ENCODE measurements at places on chromosomes 6 and 20.

- DNase-seq = peak; percentile 72
Measured at GRCh38 chr20:14055127-14055742, 59.9 kb downstream of the MACROD2 start.

DNA sequence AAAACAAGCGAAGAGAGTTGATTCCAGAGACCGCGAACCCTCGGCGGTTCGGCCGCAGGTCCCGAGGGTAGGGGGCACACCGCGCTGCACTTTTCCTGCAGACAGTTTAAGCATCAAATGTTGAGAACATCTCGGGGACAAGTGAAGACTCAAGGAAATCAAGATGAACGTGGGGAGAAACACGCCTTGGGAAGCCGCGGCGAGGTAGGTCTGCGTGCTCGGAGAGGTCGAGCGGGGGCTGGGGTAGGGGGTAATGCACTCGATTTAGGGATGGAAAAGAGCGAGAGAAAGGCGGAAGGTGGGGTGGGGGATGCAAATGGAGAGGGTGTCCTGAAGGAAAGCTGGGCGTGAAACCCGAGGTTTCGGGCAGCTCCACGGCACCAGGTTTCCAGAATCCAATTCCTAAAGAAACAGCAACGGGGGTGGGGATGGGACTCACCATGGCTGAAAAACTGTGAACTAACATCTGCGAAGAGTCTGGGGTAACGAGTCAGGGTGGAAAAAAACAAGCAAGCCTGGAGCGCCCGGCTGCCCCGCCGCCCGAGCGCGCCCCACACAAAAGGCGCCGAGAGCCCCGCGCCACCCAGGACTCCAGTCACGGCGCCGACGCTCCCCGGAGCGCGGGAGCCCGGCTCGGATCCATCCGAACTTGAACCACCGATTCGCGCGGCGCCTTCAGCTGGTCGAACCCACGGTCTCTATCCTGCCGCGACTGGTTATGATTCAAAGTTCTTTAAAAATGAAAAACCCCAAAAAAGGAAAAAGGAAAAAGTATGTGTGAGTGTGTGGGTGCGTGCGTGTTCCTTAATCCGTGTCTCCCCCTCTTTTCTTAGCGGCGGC is 3.5 kb downstream of the TFAP2A start:
- DNase-seq = no peak

DNA sequence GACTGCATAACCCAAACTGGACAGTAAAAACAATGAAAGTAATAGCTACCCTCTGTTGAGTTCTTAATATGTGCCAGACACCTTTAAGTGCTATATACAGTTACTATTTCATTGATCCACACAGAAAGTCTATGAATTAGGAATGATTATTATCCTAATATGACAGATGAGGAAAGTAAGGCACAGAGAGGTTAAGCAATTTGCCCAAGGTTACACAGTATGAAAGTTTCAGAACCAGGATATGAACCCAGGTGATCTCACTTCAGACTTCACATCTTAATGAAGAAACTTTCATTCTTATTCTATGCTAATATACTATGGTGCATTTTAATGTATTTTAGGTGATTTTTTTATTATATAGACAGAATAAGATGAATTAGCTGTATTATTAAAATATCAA is 40.6 kb upstream of the RIPPLY2 start:
- no peak for DNase-seq

DNA sequence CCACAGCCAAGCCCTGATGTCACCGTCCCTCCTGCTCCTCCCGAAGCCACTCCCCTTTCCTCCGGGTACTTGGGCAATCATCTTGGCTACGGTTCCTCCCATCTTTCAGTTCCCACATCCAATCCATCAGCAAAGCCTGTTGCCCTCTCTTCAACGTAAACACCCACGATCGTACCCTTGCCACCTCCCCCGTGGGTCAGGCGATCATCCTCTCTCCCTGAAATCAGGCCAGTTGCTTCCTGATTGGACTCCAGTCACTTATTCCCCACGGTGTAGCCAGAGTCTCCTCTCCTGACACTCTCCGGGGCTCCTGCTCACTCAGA is 44.5 kb downstream of the SULF2 start:
- no peak for DNase-seq

GRCh38 chr6:73521351-73521985 is 636 bp upstream of the EEF1A1 start:
- DNase-seq = peak; percentile 85

DNA sequence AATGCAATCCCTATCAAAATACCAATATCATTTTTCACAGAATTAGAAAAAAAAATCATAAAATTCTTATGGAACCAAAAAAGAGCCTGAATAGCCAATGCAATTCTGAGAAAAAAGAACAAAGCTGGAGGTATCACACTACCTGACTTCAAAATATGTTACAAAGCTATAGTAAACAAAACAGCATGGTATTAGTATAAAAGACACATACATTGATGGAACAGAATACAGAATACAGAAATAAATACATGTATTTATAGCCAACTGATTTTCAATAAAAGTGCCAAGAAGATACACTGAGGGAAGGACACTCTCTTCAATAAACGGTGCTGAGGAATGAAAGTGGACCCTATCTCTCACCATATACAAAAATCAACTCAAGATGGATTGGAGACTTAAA is 28.7 kb upstream of the AKAP12 start:
- no peak for DNase-seq

- no peak for DNase-seq
Measured at GRCh38 chr20:23132930-23133559, 46.9 kb upstream of the CD93 start.

GRCh38 chr20:41632896-41633295 is 14.7 kb upstream of the CHD6 start:
- DNase-seq = no peak

DNA sequence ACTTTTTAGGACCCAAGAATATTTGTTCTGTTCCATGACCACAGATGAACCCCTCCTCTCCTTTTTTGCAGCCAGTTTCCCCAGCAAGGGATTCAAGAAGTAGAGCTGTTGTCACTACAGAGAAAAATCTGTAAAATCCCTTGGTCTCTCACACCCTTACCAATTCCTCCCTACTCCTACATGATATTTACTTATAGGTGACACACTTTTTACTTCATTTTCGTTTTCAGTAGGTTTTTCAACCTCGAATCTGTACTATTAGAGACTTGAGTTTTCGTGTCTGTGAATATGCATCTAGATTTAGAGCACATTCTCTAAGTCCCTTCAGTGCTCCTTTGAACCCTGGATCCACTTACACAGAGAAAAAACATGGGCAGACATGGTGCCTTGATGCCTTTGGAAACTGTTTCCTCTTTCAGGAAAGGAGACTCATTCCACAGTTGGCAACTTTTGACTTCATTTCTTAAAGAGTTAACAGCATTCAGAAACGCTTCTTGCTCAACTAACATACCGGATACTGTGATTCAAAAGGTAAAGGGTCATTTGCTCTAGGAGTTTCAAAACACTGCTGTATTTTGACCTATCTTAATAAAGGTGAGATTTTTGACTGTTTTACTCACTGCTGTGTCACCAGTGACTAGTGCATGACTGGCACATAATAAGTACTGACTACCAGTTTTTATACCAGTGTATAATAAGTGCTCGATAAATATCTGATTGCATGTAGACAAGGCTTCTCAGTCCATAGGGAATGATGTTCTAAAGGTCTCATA is 50.6 kb downstream of the LAMA4 start:
- no peak for DNase-seq

Measured in NAMALWA (cell line).